Activated T-cell treated with anti-CD3 and anti-CD28 coated beads, Interleukin-2, amount 50 U/mL, for 72 hours (primary cell): ENCODE measurements at places on chromosomes 3 and 15.

- DNase-seq, result no peak
These were observed 59.8 kb upstream of the BOC start for GRCh38 chr3:113151461-113152031.

DNA sequence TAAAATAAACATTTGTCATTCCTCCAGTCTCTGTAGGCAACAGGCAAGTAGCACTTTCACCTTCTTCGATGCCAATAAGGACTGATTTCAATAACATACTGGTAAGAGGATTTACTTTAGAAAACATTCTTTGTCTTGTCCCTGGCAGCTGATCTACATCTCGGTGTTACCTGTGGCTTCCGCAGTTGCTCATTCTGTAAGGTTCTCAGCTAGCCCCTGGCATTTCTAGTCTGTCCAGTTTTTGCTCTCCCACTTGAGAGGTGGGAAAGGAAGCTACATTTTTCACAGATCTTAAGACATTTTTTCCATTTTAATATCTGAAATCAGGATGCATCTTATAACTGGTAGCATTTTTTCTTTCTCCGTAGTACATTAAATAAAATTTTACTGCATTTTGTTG lies 19.7 kb upstream of the MAP6D1 start:
- DNase-seq, result no peak

- no peak for DNase-seq
These were observed 125.9 kb upstream of the C15orf61 start for GRCh38 chr15:67394873-67395639.

GRCh38 chr3:46701181-46701939 lies at the start of gene TMIE:
Gene TMIE, plus strand, starts transcription at chr3:46701392. Its CDS starts 96 bp downstream, at chr3:46701488.
- peak; percentile 15 for DNase-seq

DNA sequence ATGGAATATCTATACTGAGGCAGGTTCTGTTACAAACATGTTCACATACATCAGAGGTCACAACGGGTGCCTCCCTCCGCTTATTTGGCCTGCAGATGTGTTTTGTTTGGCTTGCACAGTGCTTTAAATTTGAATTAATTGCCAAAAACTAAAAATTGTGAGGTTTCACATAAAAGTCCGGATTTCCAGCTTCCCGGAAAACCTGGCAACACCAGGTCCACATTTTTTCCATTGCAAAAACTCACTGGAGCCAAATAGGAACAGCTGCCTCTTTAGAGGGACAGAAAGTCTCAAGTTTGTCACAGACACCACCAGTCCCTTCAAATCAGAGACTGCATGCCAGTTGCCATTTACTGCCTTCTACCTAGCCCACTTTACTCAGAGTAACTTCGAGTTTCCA lies 205.9 kb upstream of the MDFIC2 start:
- DNase-seq, result no peak

- no peak for DNase-seq
These were observed 157.2 kb downstream of the LRRC28 start for GRCh38 chr15:99408236-99409096.

DNA sequence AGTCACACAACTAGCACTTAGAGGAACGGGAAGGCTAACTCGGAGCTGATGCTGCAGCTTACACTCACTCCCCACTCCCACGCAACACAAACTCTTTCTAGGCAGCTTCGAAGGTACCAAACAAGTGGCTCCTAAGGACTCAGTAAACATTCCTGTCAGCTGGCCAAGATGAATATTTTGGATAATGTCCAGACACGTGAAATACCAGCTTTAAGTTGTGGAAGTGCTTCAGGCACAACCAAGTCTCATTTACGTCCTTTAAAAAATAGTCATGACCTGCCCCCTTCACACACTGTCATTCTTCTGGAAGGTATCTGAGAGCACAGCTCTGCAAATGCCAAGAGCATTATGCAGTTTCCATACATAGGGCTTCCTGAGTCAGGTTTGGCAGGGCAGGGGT lies 1005.9 kb upstream of the CFAP20DC start:
- no peak for DNase-seq

DNA sequence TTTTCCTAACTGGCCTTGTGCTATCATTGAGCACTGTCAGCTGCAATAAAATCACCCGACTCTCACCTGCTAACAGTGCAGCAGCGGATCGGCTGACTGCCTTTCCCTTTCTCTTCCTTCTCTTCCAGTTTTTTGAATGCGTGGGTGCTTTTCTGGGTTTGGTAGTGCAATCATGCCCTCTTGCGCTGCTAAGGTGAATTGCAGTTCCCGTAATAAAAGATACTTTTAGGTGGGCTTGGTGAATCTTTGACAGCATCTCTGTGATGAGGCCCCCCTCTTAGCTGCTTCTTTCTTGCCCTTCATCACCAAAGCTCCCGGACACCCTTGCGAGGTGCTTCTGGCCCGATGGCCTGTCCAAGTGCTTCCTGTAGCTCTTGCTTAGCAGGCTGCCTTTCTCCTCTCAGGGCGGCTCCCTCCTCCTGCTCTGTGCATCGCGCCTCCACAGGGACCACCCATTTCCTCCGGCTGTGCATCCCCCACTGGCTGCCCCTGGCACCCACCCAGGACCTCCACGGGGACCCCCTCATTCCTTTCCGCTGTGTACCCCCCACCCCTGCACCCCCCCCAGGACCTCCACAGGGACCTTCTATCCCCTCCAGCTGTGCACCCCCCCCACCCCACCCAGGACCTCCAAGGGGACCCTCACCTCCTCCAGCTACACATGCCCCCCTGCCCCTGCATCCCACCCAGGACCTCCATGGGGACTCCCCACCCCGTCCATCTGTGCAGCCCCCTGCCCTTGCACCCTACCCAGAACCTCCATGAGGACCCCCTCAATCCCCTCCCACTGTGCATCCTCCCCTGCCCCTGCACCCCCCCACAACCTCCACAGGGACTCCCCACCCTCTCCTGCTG lies 50.8 kb upstream of the RPL32 start:
- peak; percentile 39 for DNase-seq

GRCh38 chr3:127082066-127082465 lies 99.2 kb downstream of the PLXNA1 start:
- no peak for DNase-seq

DNA sequence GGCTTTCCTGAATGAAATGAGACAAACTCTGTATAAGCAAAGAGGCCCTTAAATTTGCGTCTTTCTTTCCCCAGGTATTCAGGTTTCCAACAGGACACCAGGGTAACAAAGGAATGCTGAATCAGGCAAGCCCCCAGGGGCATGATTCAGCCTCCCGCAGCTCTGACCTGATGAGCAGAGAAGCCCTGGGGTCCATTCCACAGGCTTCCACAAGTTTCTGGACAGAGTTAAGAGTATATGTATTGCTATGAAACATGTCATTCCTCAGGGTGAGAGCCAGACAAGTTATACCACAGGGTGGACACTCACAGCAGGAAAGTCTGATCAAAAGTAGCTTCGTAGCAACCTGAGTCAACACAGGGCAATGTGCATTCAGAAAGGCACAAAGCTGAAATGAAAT lies 68.1 kb upstream of the CTNNB1 start:
- no peak for DNase-seq

DNA sequence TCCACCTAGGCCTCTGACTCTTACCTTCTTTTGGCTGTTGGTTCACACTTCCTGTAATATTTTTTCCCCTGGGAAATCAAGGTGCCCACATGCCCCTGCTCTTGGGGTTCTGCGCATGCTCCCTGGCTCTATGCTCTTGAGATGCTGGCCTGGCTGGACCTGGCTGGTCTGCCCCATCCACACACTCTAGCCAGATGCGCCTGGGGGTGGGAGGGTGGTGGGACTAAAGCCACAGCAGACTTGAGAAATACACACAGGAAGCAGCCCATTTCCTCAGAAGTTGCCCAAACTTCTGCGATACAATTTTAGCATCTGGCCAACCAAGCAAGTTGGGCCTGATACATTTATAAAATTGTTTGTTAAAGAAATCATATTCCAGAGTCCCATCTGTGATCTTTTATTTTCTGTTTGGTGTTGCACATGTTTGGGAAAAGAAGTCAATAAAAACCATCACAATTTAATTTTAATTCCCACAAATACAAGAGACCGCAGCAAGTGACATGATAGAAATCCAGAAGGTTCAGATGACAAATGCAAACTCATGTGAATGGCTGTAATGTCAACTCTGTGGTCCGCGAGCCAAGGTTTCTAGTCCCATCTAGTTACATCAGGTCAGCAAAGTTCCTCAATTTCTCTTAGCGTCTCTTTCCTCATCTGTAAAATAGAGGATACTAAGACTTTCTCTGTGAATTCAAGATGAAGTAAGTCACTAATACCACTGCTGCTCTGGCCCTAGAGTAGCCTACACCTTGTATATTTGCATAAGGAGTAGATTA lies 55.9 kb upstream of the MEF2A start:
- DNase-seq, result no peak

GRCh38 chr3:85627932-85628331 lies 669.1 kb downstream of the CADM2 start:
- DNase-seq, result no peak

DNA sequence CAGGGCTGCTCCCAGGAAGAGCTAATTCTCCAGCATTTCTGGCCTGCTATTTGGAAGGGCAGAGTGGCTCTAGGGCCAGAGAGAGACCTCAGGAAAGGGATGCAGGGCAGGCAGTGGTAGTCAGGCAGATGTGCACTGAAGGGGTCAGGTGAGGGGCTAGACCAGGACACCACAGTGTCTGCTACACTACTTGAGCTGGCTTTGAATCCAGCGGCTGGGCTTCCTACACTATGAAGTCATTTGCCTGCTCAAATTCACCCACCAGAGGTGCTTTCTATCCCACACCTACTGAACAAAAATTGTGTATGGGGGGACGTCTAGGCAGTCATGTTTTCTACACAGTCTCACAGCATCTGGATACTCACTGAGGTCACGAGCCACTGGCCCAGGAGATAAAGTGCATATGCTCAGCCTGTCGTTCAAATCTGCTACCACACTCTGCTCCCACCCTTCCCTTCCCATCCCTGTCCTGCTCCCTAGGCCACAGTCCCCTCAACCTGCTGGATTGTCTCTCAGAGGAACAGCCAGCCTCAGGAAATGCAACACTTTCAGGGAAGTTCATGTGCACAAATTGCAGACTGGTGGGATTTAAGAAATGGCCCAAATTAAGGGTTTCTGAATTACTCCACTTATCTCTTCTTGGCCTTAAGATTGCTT lies 49.9 kb upstream of the SLC6A11 start:
- DNase-seq, result no peak

- peak; percentile 51 for DNase-seq
These were observed 6.0 kb downstream of the ONECUT1 start for GRCh38 chr15:52783929-52784798.

- DNase-seq, result no peak
These were observed 88.6 kb downstream of the NR1I2 start for GRCh38 chr3:119870512-119870911.

GRCh38 chr3:71652781-71653413 lies 69.4 kb upstream of the FOXP1 start:
- DNase-seq, result peak; percentile 19

GRCh38 chr3:113065336-113065735 lies 74.6 kb downstream of the GTPBP8 start:
- DNase-seq, result no peak

DNA sequence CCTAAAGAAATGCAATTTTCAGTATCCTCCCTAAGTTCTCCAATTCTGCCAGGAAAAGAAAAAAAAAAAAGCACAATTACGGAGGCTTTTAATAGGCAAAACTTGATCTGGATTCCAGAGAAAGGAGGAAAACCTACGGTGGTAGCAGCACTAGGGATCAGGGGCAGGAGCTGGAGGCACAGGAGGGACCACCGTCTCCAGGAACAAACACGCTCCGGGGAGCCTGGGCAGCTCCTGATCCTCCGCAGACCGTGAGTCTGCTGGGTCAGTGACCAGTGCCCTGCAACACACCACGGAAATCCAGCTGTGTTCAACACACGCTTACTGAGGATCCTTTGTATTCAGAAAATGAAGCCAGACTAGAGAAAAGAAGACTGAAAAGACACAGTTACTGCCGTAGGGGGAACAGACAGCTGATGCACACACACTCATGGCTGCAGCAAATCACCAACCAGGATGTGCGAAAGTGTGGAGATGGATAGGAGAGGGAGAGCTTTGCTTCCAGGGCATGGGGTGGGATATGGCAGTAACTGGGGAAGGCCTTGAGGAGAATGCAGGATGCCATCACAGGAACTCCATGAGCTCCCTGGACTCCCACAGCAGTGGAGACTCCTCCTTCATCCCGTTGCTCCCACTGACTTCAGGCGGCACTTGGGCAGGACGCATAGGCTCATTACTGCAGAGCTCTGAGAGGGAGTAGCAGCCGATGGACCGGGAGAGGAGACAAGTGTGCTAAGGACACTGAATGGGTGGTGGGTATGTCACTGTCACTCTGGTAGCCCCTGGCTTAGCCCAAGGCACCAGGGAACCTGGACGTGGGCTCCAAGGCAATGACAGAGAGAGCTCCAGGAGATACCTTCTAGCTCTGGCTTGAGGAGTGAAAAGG lies 167.0 kb downstream of the ATP10A start:
- no peak for DNase-seq

DNA sequence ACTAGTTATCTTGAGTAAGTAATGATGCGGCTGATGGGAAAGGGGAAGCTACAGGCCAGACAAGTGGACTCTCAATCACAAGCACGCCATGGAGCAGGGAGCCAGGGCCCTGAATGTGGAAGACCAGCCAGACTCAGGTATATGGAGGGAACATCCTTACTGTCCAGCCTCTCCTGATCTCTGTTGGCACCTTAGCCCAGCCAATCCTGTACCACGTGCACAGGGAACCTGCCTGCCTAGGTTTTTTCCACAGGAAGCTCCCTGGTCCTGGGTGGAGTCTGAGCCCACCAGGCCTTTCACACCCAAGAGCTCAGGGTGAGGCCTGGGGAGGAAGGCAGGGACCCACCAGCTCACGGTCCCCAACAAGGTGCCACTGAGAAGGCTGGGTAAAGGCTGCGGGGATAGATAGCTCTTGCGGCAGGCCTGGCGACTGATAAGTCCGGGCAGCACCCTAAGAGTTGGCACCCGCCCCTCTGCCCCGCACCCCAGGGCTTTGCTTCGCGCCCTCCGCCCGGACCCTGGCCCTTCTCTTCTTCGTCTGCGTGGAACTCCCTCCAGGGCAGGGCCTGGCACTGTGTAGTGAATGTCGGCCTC lies 933 bp upstream of the APEH start:
- DNase-seq, result peak; percentile 8

- no peak for DNase-seq
These were observed 64.1 kb downstream of the CADPS start for GRCh38 chr3:62811119-62811518.

- no peak for DNase-seq
These were observed 41.5 kb downstream of the CP start for GRCh38 chr3:149180057-149180573.

GRCh38 chr15:100008258-100008657 lies 275.0 kb upstream of the LYSMD4 start:
- DNase-seq, result no peak
